ENCODE measurements at places on chromosomes 16 and 17.

DNA sequence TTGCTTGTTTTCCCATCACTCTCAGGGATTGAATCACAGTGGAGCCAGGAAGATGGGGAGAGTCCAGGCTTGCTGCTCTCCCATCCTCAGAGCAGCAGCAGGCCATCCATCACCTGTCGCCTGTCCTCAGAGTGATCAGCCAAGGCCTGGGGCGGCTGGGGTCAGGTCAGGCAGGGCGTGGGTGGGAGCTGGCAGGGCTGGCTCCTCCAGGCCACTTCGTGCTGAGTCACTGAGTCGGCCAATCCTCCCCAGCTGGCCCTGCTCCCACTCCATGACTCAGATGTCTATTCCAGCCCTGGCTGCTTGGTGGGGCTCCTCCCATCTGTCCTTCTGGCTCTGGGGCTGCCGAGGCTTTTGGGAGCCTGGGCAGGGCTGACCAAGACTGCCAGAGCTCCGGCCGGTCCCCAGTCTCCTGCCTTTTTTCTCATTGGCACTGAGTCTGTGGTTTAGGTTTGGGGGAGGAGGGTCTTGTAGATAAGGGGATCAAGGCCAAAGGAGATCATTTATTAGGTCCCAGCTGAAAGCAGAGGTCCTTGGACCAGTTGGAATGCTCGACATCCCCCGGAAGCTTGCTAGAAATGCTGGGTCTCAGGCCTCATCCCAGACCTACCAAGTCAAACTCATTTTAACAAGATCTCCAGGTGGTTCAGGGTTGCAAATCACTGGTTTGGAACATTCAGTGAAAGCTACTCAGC is 72.7 kb downstream of the ABCC1 start:
- peaks cover 22% of the 10 kb centered on the region for H3K4me1 ChIP-seq
- DNase-seq = peak; percentile 100
- H3K27me3 ChIP-seq = no peaks in the 10 kb centered on the region
- peak overlapping the region; percentile 92 for H3K27ac ChIP-seq
- no peaks in the 10 kb centered on the region for H3K36me3 ChIP-seq

GRCh38 chr17:44801880-44802279 is 28.2 kb downstream of the GJC1 start:
- H3K36me3 ChIP-seq = no peaks in the 10 kb centered on the region
- no peak overlapping the region for H3K27ac ChIP-seq
- no peaks in the 10 kb centered on the region for H3K4me1 ChIP-seq
- no peak overlapping the region for H3K4me3 ChIP-seq
- H3K27me3 ChIP-seq = no peaks in the 10 kb centered on the region

- no peaks in the 10 kb centered on the region for H3K36me3 ChIP-seq
- no peaks in the 10 kb centered on the region for H3K27me3 ChIP-seq
- peaks cover 6% of the 10 kb centered on the region for H3K4me1 ChIP-seq
- DNase-seq = no peak
- peak overlapping the region; percentile 56 for H3K27ac ChIP-seq
- no peak overlapping the region for H3K4me3 ChIP-seq
Measured at GRCh38 chr17:50219342-50219741, 17.9 kb upstream of the COL1A1 start.

DNA sequence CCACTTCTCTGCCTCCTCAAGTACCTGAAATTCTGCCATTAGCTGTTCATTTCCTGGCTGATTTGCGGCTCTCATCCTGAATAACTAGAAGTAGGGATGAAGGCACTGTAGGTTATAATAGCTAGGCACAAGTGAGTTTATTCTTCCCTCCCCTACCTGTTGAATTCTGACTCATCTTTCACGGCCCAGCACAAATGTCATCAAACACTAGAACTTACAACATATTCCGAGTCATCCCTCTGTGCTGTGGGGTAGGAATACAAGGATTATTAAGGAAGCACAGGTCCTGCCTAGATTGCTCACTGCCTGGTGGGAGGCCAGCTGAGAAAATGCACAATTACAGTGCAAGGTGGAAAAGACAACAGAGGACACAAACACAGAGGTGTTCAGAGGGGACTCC is 103.7 kb upstream of the ASIC2 start:
- no peak for DNase-seq
- no peak overlapping the region for H3K27ac ChIP-seq
- no peak overlapping the region for H3K4me3 ChIP-seq
- H3K4me1 ChIP-seq = no peaks in the 10 kb centered on the region

GRCh38 chr17:17420082-17420481 is 56.7 kb upstream of the MED9 start:
- H3K27ac ChIP-seq = peak overlapping the region; percentile 67
- H3K4me3 ChIP-seq = no peak overlapping the region
- H3K4me1 ChIP-seq = peaks cover 24% of the 10 kb centered on the region
- DNase-seq = peak; percentile 38
- H3K27me3 ChIP-seq = no peaks in the 10 kb centered on the region

DNA sequence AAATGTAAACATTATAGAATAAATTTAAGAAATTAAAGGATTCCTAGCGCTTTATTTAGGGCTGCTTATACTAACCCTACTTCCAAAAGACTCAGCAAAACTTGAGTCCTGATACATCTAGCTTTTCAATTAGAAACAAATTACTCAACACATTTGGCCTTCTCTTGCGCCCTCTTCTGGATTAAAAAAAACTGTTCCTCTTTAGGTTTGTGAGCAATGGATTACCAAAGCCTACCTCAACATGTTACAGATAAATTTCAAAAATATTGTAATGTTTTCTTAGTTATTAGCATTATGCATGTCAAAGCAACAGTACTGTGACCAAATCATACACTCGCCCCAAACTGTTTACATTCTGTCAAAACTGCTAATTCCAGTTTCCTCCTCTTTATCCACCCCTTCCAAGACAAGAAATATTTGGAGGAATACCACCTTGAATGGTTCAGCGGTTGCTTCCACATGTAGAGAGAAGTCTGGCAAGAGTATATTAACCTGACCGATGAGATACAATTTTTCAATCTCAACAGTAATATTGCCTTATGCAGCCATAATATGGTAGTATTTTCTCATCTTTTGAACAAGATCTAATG is 2.7 kb downstream of the NUFIP2 start:
- no peaks in the 10 kb centered on the region for H3K27me3 ChIP-seq
- H3K4me3 ChIP-seq = peak overlapping the region; percentile 68
- DNase-seq = peak; percentile 6
- H3K27ac ChIP-seq = peak overlapping the region; percentile 95

DNA sequence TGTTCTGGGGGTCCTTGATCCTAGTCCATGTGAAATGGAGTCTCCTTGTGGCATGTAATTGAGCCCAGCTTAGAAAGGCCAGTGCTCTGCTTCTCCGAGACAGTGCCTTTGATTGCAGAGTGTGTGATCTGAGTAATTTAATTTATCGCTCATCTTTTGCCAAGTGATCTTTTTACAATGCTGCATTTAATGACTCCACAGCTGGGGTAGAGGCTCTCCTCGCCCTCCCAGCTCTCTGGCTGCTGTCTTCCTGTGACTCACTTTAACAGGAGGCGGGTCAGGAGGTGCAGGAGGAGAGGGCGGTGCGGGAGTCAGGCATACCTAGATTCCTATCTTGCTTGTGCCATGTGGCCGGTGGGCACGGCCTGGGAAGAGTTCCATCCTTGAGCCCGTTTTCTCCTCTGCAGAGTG is 113.4 kb upstream of the FOXF1 start:
- H3K4me1 ChIP-seq = no peaks in the 10 kb centered on the region
- DNase-seq = no peak
- no peak overlapping the region for H3K27ac ChIP-seq
- H3K4me3 ChIP-seq = no peak overlapping the region
- no peaks in the 10 kb centered on the region for H3K27me3 ChIP-seq

Measured in gastrocnemius medialis (tissue), 4 donors.